Activated CD4-positive, alpha-beta T cell treated with anti-CD3 and anti-CD28 coated beads, Interleukin-10, Interleukin-2, amounts not matched to agents 100 ng/mL and 50 ng/mL, durations not matched to agents 16 hours and 8 hours (primary cell): ENCODE measurements at places on chromosomes 1 and 21.

DNA sequence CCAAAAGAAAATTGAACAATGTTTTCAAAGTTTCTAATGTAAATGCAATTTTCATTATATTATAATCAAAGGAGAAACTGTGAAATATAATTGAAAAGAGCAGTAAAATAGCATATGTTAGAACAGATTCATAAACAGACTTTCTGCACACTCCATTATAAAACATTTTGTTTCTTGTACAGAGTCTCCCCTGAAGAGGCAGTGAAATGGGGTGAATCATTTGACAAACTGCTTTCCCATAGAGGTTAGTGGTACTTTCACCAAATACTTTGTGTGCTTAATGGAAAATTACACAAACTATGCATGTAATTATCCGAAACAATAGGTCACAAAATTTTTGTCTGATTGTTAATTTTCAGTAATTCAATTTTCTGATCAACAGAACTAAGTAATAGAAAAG is 1.9 kb downstream of the RGS18 start:
- no peak for DNase-seq

- DNase-seq: no peak
Observed at GRCh38 chr1:209800984-209801834, 4.7 kb downstream of the IRF6 start.

- no peak for DNase-seq
Observed at GRCh38 chr1:228176461-228177182, 11.0 kb downstream of the IBA57 start.

GRCh38 chr1:45679123-45679522 is 7.2 kb downstream of the GPBP1L1 start:
- DNase-seq: no peak
